ENCODE measurements at places on chromosomes 16 and 17.

DNA sequence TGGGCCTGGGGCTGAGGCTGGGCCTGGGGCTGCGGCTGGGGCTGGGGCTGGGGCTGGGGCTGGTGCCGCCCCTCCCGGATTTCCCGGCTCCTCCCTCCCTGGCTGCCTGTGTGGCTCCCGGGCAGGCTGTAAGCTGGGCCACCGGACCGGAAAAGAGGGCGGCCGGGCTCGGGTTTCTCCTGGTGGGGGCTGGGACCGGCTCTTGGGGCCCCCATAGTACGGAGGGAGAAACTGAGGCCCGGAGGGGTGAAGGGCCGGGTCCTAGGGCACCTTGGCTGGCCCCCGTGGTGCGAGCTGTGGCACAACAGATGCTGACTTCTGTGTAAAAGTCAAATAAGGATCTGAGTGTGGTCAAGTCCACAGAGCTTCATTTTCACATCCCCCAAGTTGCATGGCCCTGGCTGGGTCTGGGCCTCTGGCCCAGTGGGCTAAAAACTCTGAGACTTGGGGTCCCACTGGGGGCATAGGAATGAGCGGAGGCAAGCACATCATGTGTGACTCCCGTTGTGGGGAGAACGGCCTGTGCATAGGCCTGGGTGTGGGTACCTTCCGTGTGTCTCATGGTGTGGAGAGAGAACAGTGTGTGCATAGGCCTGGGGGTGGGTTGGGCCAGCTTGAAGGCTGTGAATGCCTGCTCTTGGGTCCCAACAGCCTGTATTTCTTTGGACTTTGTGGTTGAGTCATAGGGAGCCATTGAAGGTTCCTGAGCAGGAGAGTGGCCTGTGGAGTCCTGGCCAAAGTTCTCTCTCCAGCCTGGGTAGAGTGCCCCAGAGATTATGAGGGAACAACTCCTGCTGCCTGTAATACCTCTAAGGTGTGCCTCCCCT lies 123.9 kb upstream of the CIBAR2 start:
- no peak for DNase-seq

DNA sequence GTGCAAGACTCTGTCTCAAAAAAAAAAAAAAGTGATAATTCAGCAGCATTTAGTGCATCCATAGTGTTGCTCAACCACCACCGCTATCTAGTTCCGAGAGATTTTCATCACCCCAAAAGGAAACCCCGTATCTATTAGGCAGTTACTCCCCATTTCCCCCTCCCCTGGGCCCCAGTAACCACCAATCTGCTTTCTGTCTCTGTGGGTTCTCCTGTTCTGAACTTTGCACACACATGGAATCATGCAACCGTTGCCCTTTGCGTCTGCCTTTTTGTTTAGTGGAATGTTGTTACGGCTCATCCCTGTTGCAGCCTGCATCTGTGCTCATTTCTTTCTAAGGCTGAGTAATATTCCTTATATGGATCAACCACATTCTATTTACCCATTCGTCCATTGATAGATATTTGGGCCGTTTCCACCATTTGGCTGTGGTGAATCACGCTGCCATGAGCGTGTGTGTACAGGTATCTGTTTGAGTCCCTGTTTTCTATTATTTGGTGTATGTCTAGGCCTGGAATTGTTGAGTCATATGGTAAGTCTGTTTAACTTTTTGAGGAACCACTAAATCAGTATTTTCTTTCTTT lies 8.7 kb upstream of the SYNGR2 start:
- no peak for DNase-seq

- peak; percentile 12 for DNase-seq
Measured at GRCh38 chr17:13084420-13084819, 66.6 kb upstream of the ELAC2 start.

- no peak for DNase-seq
Measured at GRCh38 chr16:19523184-19523558, 571 bp upstream of the CCP110 start.

GRCh38 chr16:15141586-15141985 lies 47.5 kb upstream of the RRN3 start:
- no peak for DNase-seq

DNA sequence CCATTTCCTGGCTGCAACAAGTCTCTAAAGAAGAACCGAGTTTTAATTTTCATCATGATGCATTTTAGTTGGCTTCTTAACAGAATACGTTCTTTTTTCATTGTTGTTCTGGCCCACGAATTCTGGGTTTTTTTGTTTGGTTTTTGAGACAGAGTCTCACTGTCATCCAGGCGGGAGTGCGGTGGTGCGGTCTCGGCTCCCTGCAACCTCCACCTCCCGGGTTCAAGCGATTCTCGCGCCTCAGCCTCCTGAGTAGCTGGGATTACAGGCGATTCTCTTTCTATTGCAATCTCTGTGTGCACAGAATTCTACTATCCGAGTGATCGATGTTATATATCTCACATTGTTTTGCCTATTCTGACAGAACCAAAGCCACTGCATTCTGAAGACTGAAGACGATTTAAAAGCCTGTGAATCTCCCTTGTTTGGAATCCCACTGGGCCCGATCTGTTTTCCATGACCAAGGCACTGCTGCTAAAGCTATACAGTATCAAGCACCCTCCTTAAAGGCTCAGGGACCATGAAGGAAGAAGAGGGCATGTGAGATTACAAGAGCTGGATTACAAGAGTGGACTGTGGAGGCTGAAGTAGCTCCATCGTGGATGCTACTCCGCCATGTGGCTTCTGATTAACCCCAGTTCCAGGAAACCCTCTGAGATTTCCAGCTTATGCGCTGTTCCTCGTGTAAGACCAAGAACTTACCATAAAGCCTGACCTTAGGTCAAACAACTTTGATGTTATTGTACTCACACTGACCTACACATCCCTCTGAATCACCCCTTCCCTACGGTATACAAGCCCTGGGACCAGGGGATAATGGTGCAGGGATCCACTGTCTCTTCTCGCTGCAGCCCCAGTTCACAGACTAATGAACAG lies 44.3 kb downstream of the ADCY9 start:
- DNase-seq: no peak

DNA sequence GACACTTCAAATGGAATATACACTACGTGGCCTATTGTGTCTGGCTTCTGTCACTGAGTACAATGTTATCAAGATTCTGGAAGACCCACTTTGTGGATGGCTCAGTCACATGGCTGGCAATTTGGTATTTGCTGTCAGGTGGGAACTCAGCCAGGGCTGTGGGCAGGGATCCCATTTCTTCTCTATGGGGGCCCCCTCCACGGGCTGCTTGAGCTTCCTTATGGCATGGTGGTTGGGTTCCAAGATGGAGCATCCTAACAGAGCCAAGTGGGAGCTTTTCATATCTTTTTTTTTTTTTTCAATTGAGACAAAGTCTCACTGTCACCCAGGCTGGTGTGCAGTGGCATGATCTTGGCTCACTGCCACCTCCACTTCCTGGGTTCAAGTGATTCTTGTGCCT lies 18.0 kb upstream of the CEP20 start:
- no peak for DNase-seq

DNA sequence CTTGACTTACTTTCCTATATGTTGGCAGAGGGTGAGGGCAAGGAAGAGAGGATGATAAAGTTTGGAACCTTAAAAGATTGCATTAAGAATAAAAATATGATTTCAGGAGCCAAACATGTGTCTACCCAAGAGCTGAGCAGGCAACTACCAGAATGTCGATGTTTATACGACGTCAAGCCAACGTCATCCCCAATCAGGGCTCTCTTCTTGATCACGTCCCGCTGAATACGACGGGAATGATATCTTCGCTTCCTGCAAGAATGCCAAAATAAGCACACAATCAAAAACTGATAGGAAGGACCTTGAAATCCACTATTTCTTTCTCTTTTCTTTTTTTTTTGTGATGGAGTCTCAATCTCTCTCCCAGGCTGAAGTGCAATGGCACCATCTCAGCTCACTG lies 20.1 kb upstream of the ITGAE start:
- no peak for DNase-seq

- no peak for DNase-seq
Measured at GRCh38 chr16:76007645-76008044, 269.6 kb upstream of the CNTNAP4 start.

DNA sequence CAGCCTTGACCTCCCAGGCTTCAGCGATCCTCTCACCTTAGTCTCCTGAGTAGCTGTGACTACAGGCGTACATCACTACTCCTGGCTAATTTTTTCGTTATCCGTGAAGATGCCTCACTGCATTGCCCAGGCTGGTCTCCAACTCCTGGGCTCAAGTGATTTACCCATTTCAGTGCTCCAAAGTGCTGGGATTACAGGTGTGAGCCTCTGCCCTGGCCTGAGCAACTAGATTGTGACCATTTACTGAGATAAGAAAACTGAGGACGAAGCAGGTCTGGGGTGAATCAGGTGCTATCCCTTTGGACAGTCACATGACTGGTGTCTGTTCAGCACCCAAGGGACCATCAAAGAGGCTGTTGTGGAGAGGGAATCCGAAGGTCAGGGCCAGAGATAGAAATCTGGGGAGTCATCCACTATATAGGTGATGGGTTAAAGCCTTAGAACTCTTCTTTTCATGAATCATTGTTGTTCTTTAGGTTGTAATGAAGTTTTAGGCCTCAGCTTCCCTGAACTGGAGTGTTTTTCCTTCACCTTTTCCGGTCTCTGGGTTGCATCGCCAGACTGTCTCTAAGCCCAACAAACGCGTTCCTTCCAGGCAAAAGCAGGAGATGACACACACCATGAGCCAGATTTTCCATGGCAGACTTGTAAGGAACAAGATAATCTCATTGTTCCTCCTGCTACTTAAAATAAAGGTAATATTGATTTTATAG lies 62.5 kb downstream of the FTO start:
- no peak for DNase-seq

DNA sequence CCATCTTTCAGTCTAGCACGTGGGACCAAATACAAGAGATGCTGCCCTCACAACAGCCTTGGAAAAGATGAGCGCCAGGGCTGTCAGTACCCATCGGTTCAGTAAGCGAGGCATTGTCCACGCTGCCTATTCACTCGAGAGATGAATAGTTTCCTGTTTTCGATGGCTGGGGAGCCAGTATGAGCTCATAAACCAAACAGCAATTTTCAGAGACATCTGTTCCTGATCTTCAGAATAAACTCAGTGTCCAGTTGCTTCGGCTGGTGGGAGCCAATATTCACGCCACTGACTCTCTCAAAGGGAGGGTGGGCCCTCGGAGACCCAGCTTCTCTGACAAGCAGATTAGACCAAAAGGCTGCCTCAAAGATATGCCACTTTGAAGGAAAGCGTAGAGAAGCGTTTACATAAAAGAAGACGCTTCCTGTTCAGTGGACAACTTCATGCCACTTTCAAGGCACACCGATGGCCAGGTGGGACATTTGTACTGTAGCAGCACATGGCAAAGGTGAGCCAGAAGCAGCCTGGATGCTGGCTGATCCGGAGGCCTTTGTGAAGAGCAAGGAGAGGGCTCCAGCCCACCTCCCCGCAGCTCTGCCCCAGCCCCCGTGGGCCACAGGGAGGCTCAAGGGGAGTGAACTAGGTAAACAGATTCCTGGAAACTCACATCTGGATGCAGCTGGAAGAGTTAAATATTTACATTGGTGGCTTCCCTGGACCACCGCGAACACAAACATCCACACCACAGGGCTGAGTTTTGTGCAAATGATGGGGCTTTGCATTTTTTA lies 6.0 kb downstream of the TIMM22 start:
- no peak for DNase-seq

GRCh38 chr16:76278980-76279379 lies 1.8 kb downstream of the CNTNAP4 start:
- DNase-seq: no peak

DNA sequence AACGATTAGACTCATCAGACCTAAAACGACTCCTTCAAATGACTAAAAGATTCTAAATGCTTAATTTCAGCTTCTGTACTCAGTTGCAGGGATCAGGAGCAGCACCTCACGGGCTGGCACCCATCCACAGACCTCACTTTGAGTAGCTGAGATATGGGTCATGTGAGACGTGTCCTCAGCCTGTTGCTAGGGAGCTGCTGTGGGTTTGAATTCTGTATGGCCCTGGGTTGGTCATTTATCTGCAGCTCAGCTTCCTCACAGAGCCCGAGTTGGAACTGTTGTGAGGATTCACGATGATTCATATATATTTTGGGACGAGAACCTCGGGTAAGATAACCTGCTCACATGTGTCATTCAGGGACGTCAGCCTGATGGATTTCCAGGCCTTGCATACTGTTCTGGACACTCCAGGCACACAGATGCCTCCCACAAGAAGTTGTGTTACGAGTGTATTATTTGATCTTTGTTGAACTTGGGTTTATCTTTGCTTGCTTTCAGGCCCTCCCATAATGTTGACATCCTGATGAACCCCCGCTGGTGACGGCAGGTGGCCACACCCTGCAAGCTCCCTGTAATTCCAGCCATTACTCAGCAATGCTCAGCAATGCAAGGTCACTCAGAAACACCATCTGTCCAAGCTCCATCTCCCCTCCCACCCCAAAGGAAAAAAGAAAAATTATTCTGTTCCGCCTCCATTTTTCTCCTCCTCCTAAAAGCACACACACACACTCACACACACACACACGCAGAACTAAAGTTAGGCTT lies 137.6 kb downstream of the RBFOX3 start:
- DNase-seq: no peak

DNA sequence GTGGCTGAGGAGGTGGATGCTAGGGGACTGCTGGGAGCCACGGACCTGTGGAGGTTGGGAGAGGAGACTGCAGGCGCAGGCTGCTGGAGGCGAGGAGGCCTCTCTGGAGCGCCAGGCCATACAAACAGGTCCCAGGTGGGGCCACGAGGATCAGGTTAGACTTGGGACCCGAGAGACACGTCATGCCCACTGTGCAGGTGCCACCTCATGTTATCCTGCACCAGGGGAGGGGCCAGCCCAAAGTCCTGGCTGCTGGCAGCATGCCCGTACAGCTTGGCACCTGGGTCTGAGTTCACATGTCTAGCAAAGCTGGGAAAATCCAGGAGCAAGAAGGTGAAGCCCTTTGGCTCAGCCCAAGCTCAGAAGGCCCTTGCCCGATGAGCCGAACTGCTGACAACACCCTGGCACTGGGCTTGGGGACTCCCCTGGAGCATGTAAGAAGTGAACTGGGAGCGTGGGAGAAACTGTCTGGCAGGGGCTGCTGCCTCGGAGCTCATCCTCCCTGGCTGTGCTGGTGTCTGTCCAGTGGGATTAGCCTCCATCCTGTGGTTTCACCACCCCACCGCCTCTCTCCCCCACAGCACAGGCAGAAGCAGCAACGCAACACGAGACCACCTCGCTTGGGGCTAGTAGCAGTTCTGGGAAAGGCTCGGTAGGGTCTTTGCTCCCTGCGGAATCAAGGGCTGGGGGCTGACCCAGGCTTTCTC lies 5.3 kb downstream of the ARHGDIA start:
- DNase-seq: peak; percentile 46

- no peak for DNase-seq
Measured at GRCh38 chr17:11506635-11507034, 91.6 kb upstream of the DNAH9 start.

DNA sequence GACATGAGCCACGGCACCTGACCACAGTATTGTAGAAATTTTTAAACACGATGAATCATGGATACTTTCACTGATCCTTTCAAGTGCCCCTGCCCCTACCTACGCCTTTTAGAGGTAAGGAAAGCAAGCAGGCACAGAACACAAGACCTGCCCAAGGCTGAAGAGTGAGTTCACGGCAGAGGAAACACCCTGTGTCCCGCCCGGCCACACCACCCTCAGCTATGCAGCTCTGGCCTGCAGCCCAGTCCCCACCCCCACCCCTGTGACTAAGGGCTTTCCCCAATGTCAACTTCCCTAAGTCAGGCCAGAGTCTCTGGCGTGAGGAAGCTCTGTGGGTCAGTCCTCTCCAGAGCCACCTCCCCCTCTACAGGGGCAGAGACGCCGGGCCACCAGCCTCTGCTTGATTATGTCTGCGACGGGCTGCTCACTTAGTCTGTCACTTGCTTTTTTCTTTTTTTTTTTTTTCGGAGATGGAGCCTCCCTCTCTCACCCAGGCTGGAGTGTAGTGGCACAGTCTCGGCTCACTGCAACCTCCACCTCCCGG lies 8.4 kb downstream of the SLC16A5 start:
- DNase-seq: no peak

All from B cell (primary cell).